Renal cortical epithelial cell (primary cell): ENCODE measurements at places on chromosomes 4 and X.

DNA sequence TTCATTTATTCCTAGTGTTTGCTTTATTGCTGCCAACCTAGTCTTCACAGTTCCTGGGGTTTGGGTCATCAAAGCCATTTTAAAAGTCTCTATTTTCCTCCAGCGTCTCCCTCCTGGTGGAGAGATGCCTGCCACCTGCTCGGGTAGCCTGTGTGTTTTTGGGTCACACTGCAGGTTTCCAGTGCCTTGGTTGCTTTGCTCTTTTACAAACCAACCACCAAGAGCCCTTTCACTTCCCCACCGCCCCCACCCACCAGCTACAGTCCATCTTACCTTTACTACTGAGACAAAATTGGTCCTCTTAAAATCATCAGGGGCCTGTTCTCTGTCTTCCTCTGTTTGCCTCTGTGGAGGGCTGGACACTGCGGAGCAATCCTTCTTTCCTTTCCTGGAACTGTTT is 280.5 kb upstream of the GATB start:
- DNase-seq, result no peak

DNA sequence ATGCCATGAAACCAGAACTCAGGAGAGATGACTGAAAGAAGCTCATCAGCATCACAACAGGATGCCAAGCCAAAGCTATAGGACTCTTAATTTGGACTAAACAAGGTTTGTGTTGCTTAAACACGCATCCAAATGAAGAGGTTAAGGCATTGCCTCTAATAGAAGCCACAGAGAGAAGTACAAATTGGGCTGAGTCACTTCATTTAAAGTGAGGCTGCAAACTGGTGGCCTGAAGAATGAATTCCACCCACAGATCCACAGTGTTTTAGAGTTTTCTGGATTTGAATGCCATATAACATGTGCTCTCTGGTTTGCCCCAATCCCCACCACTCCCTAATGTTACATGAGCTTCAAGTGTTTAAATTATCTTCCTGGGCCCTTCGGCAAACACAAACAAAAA is 103.5 kb downstream of the FIP1L1 start:
- peak; percentile 22 for DNase-seq

GRCh38 chrX:23820235-23820782 is 37.3 kb downstream of the SAT1 start:
- no peak for DNase-seq

DNA sequence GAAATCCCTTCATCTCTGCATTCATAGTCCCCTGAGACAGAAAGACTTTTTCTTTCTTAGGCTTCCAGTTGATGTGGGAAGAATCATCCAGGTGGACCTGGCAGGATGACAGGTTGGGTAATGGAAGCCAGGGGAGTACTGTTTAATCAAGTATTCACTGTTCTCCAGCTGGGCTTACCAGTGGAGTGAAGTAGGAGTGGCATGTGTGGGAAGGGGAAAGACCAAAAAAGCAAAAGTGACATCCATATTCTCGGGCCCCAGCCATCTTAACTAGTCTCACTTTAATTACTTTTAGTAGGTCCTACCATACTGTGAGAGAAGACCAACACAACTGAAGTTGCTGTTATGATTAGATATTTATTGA is 18.5 kb downstream of the VSIG4 start:
- DNase-seq, result no peak

GRCh38 chrX:100512471-100512870 is 72.3 kb upstream of the TNMD start:
- DNase-seq, result peak; percentile 2
